ENCODE measurements at places on chromosomes 3 and 15. TPM values are rescaled to one million over a fixed set of nuclear protein-coding genes. Genes with fewer than 3 reads are reported as not detected.

- no peak for DNase-seq
Observed at GRCh38 chr15:34850121-34850520, 54.8 kb upstream of the ACTC1 start.

The PLA2G4E gene
- not detected for total RNA-seq

DNA sequence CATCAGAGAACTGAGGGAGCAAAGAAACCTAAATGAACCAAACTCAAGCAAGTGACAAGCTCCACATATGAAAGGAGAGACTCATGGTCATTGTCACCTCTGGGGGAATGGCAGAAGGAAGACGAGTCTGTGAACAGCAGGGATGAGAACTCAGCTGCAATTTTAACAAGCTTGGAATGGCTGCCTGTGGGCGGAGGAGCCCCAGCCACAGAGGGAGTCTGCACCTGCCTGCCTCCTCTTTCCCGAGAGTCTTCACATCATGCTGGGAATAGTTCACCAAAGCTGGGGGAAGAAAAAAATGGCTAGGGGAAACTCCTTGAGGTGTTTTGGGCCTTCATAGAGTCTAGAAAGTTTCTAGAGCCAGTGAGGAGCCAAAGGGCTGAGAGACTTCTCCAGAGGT lies 21.3 kb upstream of the BHLHE40 start:
- no peak for DNase-seq

The CFAP44 gene
- 15.2 TPM for total RNA-seq

DNA sequence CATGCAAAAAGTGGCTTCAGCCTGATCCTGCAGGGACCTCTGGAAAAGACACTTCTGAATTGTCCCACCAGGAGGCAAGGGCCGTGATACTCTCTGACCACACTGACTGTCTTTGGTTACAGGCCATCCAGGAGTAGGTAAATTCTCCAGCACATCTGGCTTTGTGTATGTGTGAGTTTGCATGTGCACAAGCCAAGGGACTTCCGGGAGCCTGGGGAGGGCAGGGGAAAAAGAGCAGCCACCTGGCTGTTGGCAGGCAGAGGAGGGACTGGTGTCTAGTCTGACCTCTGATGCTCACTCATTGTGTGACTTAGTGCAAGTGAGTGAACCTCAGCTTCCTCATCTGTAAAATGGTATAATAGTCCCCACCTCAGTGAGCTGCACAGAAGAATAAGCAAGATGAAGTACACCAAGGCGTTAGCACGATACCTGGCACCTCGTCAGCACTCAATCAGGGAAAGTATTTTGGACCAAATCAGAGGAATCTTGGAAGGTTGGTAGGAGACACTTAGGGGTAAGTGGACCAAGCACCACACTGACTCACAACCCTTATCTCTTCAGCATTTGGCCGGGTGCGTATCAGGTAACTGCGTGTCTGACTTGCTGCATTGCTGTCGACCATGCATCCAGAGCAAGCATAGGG lies 19.1 kb downstream of the KLHL6 start:
- no peak for DNase-seq

- no peak for DNase-seq
Observed at GRCh38 chr15:77409259-77410156, 10.4 kb downstream of the PEAK1 start.

The LMAN1L gene
- total RNA-seq = 1.6 TPM

DNA sequence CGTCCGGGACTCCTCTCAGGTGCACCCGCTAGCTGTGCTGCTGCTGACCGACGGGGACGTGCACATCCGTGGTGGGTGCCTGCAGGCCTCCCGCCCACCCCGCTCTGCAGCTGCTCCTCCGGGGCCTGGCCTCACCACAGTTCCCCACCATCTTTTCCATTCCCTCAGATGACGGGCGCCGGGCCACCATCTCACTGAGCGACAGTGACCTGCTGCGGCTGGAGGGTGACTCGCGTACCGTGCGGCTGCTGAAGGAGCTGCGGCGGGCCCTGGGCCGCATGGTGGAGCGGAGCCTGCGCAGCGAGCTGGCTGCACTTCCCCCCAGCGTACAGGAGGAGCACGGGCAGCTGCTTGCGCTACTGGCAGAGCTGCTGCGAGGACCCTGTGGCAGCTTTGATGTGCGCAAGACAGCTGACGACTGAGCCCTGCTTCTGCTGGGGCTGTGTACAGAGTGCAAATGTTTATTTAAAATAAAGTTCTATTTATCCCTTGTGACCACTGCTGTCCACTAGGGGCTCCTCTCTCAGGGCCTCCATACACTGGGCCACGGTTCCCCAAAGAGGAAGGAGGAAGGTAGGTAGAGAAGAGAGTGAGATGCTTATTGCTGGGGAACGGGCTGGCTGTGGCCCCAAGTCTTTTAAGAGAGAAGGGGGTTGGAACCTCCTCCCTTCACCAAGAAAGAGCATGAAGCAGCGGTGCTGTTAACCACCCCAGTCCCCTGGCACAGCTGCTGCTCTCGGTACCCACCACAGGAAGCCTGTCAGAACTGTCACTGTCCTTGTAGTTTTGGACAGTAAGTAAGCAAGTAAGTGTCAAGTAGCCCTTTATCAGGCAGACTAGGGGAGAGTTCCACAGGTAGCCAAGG lies 47.0 kb downstream of the DHX30 start:
- no peak for DNase-seq

The SEMA5B gene
- 0.32 TPM for total RNA-seq

The SLC22A13 gene
- total RNA-seq = 0.35 TPM

- DNase-seq = no peak
Observed at GRCh38 chr3:168714609-168715240, 619.0 kb upstream of the GOLIM4 start.

DNA sequence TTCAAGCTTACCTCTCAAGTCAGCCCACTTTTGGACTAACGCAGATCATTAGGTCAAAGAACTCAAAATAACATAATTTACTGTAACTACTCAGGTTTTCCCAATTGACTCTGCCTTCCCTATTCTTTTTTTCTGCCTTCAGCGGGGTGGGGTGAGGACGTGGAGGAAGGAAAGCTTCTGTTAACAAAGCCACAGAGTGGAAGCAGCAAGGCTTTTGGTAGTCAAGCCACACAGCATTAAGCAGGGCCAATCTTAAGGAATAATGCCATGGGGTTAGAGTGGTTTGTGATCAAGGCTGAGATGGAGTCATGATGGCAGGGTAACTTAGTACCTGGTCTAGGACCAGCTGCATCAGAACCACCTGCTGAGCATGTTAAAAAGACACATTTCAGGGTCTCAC lies 277.5 kb downstream of the TIGIT start:
- DNase-seq = no peak

GRCh38 chr3:56849698-56850097 lies 47.9 kb upstream of the ARHGEF3 start:
- DNase-seq = no peak

The KCNH8 gene
- total RNA-seq = 0.18 TPM
